ENCODE measurements at places on chromosomes 3 and 15.

- peak; percentile 57 for DNase-seq
Observed at GRCh38 chr3:160210799-160211221, 14.4 kb upstream of the C3orf80 start.

- DNase-seq = peak; percentile 75
Observed at GRCh38 chr15:69997161-69997485, 100.6 kb downstream of the TLE3 start.

GRCh38 chr3:150057227-150057626 is 86.5 kb upstream of the PFN2 start:
- DNase-seq = no peak

DNA sequence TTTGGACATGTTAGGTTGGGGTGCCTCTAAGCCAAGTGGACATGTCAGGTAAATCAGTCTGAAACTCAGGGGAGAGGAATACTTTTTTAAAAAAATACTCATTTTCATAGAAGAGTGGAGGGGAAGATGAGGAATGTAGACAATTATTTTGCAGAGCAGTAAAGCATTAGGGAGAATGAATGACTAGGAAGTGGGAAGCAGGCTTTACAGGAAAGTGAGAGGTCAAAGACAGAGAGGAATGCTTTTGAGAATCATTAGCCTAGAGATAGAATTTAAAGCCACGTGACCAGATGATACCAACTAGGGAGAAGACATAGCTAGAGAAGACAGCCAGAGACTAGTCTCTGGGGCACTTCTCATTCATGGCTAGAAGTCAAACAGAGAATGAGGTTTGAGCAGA is 91.0 kb downstream of the RAD18 start:
- DNase-seq = no peak

GRCh38 chr3:144815655-144816054 is 844.0 kb downstream of the DIPK2A start:
- DNase-seq = no peak

GRCh38 chr3:35946121-35946853 is 307.0 kb downstream of the ARPP21 start:
- no peak for DNase-seq

- DNase-seq = no peak
Observed at GRCh38 chr15:87881026-87881425, 375.5 kb downstream of the NTRK3 start.

- no peak for DNase-seq
Observed at GRCh38 chr3:184506561-184506991, 55.0 kb upstream of the EPHB3 start.

DNA sequence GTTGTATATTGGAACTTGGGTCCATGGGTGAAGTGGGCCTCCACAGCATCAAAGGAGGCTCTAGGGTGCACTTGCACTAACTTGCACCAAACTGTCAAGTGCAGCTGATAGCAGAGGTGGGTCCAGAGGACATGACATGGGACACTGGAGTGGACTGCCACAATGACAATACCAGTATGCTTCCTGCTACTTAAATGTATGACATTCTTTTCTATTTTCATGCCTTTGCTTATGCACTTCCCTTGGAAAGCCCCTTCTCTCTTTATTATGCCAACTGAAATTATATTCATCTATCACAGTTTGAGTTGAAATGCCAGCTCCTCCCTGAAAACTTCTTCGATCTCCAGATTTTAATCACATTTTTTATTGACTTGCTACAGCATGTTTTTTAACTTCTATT is 101.8 kb downstream of the CFAP20DC start:
- DNase-seq = no peak

DNA sequence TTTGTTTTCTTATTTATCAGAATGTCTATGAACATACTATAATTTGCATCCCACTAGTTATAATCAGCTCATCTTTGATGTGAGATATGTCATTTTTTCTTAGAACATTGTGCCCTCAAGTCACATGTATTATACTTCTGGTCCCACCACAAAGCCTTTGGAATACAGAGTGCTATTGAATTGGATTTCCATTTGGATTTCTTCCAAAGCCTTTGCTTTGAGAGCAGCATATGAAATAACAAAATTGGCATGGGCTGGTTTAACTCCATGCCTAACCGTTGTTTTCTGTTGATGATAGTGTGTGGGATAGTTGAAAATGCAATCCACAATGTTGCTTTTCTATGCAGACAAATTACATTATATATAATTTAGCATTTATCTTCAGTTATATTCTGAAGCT is 284.5 kb upstream of the PLSCR5 start:
- no peak for DNase-seq
